ENCODE measurements at places on chromosomes 12 and 14.

DNA sequence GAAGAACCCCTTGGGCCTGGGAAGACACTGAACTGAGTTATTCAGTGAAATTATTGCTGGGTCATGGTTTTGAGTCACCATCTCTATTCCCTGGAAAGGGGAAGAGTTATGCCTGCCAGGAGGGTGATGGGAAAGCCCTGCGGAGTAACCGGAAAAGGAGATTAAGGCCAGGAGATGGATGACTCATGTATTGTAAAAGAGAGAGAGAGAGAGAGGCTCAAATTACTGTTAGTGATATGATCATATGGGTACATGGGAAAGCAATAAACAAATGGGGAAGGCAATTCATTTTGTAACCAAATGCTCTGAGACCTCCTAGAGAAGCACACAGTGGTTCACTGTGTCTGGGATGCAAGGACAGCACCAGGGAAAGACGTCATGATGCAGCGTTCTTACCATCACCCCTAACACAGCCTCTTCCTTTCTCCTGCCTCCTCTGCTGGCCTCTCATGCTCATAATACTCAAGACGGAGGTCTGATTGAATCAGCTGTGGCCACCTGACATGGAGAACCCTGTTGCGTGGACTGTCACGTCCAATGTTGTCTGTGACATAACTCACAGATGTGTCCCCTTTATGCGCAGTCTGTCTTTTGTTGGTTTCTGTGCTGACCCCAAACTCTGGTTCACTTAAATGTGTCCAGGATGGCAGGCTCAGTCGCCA lies 243.7 kb downstream of the TMEM132D start:
- DNase-seq = no peak

DNA sequence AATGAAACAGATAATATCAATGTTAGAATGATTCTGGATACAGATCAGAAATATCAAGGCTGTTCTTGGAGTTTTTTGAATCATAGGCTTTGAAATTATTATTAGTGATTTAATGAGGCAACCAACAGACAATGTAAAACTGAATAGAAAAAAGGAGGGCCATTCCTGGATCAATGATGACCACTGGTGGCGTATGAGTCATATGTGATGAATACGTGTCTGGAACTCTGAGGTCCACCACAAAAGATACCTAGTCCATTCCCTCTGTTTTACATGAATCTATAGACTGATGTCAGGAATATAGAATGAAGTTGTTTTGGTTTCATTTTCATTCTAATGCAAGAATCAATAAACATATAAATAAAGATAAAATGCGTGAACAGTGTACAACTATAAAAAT lies 78.3 kb upstream of the RTL1 start:
- no peak for DNase-seq

GRCh38 chr12:108589028-108589839 lies 8.7 kb downstream of the TMEM119 start:
- DNase-seq = no peak

- DNase-seq = no peak
These were observed 253.1 kb downstream of the PDZRN4 start for GRCh38 chr12:41441180-41441579.

Data from hematopoietic multipotent progenitor cell treated with erythropoietin and hydrocortisone succinate and interleukin-3 and kit ligand, for 6 days (in vitro differentiated cells).